ENCODE measurements at places on chromosomes 11 and 22.

DNA sequence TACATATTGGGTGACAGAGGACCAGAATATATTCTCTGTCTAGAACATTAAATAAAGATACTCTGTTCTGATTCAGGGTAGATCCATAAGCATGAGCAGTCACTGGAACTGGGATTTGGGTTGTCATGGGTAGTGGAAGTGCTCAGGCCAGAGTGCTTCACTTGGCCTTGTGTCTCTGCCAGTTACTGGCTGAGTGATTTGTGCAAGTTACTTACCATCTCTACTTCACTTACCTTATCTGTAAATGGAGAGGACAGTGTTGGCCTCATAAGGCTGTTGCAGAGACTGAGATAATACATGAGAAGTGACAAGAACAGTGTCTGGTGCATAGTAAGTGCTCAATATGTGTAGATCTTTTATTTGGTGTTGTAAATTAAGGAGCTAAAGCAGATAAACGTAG, 17.6 kb downstream of the ATXN10 start:
- no peak for DNase-seq

- no peak for DNase-seq
Observed at GRCh38 chr11:118434553-118435289, 1.6 kb upstream of the KMT2A start.

GRCh38 chr11:58866788-58867187, 22.3 kb upstream of the GLYATL2 start:
- no peak for DNase-seq

DNA sequence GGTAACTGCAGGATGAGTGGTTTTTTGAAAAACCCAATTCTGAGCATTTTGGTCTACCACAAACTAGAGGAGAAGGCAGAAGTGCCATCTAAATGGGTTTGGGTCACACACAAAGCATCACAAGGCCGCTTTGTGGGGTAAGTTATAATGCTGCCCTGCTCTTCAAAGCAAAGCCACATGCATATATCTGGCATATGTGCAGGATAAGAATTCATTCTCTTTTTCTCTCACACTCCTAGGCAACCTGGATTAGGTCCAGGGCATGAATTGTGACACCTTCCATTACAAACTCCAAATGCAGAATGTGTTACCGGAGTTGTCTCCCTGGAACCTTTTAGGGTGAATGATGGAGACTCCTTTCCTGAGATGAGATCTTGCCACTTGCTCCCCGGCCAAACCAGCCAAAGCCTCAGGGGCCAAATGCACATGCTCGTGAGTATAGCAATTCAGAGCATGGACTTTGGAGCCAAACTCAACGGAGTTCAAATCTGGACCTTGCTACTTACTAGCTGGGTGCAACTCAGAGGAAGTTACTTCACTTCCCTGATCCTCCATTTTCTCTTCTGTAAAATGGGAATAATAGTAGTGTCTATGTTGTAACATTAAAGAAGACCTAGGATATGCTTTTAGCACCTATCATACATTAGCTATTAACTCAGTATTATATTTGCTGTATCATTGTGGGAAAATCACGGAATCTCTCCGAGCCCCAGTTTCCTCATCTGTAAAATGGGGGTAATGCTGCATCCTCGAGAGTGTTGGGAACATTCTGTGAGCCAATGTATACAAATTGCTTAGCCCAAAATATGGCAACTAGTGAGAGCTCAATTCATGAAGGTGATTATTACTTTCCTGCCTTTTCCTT, 96.6 kb downstream of the COMMD9 start:
- no peak for DNase-seq

DNA sequence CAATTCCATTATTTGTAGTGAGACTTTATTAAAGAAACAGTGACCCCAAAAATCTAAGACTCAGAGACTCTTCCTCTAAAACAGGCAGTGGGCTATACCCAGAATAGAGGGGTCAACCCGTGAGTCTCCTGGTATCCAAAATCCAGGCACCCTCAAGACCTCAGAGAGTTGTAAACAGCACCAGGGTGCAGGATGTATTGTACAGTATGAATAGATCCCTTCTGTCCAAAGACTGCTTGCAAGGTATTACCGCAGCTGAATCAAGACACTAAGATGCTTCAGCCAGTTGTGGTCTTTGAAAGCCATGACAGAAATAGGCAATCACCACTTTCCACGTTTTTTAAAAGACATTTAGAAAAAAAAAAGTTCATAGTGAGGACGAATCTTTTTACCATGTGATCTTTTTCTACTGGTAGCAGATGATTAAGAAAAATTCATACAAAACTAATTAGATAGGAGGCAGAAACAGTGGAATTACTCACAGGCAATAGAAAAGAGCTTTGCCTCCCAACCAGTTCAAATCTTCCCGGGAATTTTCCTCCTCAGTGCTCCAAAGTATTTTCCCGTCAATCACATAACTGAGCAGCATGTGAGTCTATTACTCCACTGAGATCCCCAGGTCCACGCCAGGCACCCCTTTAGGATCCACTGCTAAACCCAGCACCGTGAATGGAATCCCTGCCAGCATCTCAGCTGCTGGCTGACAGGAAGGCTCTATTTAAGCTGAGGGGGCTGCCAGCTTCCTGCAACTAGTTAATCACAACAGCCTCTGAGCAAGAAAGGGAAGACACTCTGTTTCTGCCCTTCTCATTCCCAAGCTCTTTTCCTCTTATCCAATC, 113.1 kb downstream of the ETS1 start:
- DNase-seq = no peak

DNA sequence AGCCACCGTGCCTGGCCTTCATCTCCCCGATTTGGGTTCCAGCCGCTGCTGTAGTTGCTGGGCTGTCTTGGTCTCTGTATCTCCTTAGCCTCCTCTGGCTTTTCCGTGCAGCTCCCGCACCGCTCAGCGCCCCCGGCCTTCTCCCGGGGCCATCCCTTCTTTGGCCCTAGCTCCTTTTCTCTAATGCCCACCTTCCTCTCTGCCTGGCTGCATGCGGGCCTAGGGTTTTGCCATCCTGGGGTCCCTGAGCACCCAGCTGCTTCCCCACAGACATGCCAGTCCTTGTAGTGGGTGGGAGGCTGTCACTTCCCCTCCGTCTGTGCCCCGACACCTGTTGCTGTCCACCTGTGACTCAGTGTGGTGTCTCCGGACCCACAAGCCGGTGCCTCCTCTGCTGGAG, 36.4 kb downstream of the KCNJ4 start:
- DNase-seq = no peak

- no peak for DNase-seq
Observed at GRCh38 chr11:89052220-89052619, 13.6 kb downstream of the GRM5 start.

GRCh38 chr11:76453248-76453647, 8.4 kb downstream of the EMSY start:
- no peak for DNase-seq

GRCh38 chr11:7533199-7534041, 19.6 kb downstream of the PPFIBP2 start:
- no peak for DNase-seq

GRCh38 chr11:128568166-128568778, 19.1 kb downstream of the ETS1 start:
- DNase-seq = peak; percentile 44

GRCh38 chr22:42560781-42561180, 7.0 kb downstream of the SERHL2 start:
- no peak for DNase-seq

- no peak for DNase-seq
Observed at GRCh38 chr22:30327864-30328345, 1.2 kb upstream of the TBC1D10A start.

- DNase-seq = no peak
Observed at GRCh38 chr11:23851216-23851615, 645.6 kb upstream of the LUZP2 start.

- no peak for DNase-seq
Observed at GRCh38 chr11:91396236-91397133, 828.1 kb upstream of the FAT3 start.

DNA sequence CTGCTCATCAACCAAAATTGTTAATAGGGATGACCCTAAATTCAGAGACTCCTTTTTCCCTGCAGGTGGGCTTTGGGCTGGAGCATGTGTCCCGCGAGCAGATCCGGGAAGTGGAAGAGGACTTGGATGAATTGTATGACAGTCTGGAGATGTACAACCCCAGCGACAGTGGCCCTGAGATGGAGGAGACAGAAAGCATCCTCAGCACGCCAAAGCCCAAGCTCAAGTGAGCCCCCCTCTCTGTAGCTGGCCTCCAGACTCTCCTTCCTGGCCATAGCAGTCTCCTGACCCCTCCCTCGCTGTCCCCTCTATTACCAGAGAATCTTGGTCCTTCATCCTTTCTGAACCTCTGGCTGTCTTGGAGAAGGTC, 47.9 kb upstream of the RAB1B start:
- DNase-seq = no peak

GRCh38 chr11:31757260-31757835, 53.8 kb downstream of the PAX6 start:
- no peak for DNase-seq

- no peak for DNase-seq
Observed at GRCh38 chr11:95364324-95365295, 133.6 kb upstream of the SESN3 start.

- DNase-seq = no peak
Observed at GRCh38 chr11:45670386-45671135, 5.1 kb upstream of the CHST1 start.

DNA sequence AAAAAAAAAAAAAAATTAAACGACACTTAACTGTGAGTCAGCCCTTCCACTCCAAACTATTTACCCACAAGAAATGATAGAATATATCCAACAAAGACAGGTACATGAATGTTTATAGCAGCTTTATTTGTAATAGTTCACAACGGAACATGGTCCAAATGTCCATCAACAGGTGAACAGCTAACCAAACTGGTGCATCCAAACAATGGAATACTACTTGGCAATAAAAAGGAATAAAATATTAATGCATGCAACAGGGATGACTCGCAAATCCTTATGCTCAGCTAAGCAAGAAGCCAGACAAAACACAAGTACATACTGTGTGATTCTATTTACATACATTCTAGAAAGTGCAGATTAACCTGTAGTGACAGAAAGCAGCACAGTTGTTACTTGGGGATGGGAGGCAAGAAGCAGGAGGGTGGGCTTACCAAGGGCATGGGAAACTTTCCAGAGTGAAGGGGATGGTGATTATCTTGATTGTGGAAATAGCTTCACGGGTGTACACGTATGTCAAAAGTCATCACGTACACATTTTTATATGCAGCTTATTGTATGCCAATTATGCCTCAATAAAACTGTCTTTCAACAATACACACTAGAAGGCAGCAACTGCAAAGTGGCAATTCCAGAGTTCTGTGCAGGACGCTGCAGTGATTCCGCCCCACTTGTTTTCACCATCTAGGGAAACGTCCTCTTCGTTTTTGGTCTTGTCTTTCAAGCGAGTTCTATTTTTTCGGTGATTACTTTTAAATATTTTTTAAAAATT, 6.7 kb upstream of the SF1 start:
- DNase-seq = no peak

- peak; percentile 60 for DNase-seq
Observed at GRCh38 chr11:3855808-3856491, 486 bp downstream of the STIM1 start.

DNA sequence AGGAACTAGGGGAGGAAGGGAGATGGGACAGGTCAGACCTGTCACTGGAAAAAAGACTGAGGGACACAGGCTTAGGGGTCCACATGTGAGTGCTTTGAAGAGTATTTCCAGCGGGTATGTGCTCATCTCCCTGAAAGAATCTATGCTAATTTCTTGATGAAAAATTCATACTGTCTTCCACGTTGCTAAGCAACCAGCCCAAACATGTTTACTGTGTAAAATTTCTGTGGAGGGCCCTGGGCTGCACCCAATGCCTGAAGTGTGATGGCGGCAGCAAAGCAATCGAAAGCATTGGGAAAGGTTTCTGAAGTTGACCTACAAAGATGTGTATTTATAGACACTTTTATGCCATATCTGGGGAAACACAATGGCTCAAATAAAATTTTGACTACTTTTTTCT, 7.4 kb downstream of the SYT13 start:
- DNase-seq = no peak

GRCh38 chr11:64371201-64371600, 12.2 kb downstream of the RPS6KA4 start:
- no peak for DNase-seq

- no peak for DNase-seq
Observed at GRCh38 chr11:30326114-30326778, 3.3 kb downstream of the ARL14EP start.

- no peak for DNase-seq
Observed at GRCh38 chr22:49694462-49695260, 133.0 kb downstream of the BRD1 start.

- DNase-seq = no peak
Observed at GRCh38 chr22:50361688-50362087, 18.6 kb downstream of the PPP6R2 start.

- DNase-seq = no peak
Observed at GRCh38 chr11:42200311-42200710, 740.9 kb upstream of the LRRC4C start.
